Activated CD4-positive, alpha-beta T cell treated with anti-CD3 and anti-CD28 coated beads for 4 hours (primary cell): ENCODE measurements at places on chromosomes 13 and 19.

DNA sequence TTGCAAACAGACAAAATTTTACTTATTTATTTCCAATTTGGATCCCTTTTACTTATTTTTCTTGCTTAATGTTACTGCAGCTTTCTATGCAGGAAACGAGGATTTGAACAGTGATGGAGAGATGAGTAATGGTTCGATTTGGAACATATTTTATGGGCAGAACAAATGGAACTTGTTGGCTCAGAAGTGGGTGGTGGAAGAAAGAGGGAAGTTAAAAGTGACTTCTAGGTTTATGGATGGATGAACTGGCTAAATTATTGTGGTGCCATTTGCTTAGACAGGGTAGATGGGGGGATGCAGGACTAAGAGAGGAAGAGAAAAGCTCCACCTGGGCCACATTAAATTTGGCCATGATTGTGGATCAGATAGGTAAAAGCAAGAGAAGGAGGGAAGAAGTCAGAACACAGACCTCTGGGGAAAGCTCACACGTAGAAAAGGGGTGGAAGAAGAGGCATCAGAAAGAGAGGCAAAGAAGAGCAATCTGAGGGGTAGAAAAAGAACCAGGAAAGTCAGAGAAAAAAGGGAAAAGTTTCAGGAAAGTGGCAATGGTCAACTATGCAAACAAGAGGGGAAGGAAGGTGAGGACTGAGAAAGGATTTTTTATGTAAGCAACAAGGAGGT, 768 bp upstream of the CYSLTR2 start:
- DNase-seq: no peak

DNA sequence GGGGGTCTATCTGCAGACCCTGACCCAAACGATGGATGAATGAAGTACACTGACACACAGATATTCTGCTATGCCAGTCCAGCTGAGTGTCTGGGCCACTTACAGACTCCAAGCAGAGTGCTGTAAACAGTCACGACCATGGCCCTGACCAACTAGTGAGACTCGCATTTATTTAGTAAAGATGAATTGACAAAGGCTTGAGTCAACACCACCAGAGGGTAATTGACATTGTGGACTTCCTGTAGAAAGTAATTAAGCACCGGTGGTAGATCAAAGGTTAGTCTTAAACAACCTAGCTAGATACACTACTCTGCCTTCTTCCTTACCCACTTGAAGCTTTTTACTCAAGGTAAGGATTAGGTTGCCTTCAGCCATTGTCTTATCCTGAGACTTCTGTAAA, 63.4 kb upstream of the KPNA3 start:
- DNase-seq: no peak

- DNase-seq: no peak
Measured at GRCh38 chr13:93635616-93636032, 409.0 kb downstream of the GPC6 start.

DNA sequence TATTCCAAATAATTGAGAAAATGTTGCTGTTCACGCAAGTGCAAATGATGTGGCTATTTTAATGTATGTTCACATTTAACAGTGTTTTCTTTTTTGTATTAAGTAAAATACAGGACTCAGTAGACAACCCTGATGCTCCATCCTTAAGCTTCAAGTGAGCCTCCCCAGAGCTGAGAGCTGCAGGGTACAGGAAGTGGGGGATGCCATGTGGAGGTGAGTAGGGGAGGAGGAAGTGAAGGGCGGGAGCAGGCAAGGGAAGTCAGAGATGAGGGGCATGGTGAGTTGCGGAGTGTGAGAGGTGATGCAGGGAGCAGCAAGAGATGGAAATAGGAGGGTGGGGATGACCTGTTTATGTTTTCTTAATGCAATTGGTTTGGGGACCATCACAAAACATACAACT, 711.0 kb downstream of the UQCRFS1 start:
- no peak for DNase-seq

DNA sequence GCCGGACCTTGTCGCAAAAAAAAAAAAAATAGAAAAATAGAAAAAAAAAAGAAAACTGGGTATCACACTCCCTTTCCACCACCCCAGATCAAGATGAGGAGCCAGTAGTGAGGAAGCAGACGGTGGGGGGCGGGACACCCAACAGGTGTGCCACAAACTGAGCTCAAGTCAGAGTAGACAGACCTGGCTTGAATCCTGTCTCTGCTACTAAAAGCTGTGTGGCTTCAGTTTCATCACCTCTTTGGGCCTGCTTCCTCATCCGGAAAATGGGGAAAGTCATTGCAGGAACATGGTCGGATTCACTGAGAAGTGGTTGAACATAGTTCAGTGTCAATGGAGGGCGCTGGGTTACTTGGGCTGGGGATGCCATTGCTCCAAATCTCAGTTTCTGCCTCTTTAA, 2.9 kb downstream of the HIF3A start:
- no peak for DNase-seq

DNA sequence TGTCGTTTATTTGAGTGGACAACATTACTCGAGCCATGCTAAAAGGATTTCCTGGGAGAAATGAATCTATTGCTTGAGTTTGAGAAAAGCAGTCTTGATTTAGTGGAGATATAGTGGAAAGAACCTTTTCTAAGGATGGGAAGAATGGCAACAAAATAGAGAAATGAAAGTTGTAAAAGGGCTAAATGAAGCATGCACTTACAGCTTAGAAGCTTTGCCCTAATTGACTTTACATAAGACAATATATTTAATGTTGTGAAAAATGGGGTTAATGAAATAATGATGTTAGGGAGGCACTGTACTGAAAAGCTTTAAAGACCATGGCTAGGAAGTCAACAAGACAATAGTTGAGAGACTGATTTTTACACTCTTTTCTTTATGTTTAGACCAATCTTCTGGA, 35.4 kb downstream of the SLC10A2 start:
- DNase-seq: no peak

DNA sequence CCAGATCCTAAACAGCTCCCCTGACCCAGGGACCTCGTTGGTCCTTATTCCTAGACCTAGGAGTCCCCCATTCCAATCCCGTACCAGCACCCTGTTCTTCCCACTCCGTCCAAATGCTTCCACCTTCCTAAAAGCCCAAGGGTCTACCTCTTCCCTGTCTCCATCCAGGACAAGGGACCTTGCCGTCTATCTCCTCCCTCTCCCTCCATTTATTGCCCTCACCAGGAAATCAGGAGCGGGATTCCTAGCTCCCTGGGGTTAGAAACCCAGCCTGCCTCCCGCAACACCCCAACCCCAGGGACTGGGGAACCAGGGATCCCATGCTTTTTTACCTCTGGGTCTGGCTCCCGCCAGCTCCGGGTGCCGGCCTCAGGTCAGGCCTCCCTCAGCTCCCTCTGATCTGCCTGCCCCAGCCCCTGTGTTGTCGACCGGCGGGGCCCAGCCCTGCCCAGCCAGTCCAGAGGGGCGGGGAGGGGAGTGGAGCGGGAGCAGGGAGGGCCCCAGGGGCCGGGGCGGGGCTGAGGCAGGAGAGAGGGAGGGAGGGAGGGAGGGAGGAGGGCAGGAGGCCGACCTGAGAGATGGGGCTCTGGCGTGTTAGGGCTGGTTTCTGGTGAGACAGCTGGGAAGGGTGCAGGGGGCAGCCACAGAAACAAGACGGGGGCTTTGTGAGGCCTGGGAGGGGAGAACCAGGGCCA, at the start of gene B3GNT8:
Gene B3GNT8, minus strand, starts transcription at position 423 of the 695 bp plus-strand sequence. CDS start 596 bp downstream, outside the sequence.
- peak; percentile 31 for DNase-seq
